ENCODE measurements at places on chromosomes 7 and 10.

- DNase-seq: no peak
Measured at GRCh38 chr10:100972904-100973535, 3.7 kb downstream of the SEMA4G start.

GRCh38 chr10:5854131-5854475 is 35.6 kb downstream of the ANKRD16 start:
- DNase-seq: no peak

- no peak for DNase-seq
Measured at GRCh38 chr10:100829933-100830727, 82.6 kb upstream of the SLF2 start.

GRCh38 chr7:2986561-2986960 is 57.1 kb downstream of the CARD11 start:
- no peak for DNase-seq

DNA sequence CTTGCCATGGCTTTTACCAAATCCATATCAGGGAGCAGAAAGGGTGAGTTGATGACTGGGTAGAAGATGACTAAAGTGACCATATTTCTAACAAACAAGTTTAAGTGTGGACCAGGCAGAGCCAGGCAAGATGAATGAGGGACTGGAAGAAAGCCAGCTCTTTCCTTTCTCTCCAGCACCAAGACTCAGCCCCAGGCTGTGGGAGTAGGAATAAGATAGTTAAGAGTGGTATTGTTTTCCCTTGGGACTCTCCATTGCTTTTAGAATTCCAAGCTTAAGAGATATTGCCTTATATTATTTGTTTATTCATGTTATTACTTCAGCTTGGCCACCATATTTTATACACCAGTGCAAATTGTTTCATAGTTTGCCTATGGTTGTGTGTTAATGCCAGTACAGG is 28.8 kb upstream of the TSPAN33 start:
- DNase-seq: no peak

GRCh38 chr10:96764425-96765060 is 44.2 kb upstream of the PIK3AP1 start:
- no peak for DNase-seq

DNA sequence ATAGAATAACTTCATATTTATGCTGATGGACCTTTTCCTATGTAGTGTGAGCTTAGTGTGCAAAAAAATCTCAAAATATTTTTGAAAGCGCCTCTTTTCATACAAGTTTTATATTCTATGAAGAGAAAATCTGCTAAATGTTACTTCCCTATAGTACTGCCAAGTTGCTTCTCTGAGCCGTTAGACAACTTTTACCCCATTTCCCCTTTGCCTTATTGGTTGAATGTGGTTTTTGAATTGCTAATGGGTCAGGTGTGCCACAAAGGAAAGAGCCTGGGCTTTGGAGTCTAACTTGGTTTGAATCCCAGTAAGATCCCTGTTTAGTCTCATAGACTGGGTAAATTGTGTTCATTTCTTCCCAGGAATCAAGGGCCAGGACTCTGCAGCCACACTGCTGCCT is 261.5 kb downstream of the SNX10 start:
- DNase-seq: no peak

GRCh38 chr7:418636-419280 is 100.9 kb downstream of the PDGFA start:
- no peak for DNase-seq

GRCh38 chr10:125061557-125062226 is 98.7 kb downstream of the CTBP2 start:
- DNase-seq: no peak

DNA sequence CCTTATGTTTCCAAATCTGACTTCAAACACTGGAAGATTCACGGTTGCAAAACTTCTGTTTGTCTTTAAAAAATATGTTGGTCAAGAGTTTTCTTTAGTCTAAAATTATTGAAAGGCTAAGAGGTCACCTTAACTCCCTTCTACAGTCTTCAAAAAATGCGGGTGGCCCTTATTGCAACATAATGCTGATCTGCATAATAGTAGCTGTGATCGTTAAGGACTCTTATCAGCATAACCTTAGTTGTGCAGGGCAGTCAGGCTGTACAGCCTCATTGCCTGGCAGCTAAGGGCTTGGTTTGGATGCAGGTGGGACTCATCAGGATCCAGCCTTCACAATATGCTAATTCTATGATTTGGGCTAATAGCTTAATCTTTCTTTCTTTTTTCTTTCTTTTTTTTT is 15.0 kb downstream of the KIAA1217 start:
- DNase-seq: no peak

DNA sequence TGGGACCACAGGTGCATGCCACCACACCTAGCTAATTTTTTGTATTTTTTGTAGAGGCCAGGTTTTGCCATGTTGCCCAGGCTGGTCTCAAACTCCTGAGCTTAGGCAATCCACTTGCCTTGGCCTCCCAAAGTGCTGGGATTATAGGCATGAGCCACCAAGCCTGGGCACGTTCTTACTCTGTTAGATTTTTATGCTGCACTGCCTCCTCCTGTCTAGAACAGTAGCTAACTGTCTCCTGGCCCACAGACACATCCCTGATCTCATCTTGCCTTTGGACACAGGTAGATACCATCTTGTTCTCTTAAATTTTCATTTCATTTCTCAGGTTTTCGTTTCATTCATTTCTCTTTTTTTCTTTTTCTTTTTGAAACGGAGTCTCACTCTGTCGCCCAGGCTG is 41.1 kb downstream of the BLVRA start:
- DNase-seq: no peak

DNA sequence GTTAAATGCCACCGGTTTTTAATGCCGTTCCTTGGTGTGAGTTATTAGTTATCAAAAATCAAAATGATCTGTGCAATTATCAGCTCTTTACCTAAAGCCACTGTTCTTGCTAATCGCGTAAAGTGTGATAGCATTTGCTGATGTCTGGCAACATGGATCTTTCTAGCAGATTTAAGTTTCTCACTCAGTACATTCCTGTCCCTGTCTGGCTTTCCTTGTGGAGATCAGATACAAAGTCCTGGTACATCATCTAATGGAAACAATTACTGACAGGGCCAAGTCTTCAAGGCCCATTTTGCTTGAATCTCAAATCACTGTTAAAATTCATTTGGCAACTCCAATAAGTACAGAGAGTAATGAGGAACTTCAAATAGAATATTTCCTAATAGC is 755.7 kb downstream of the AUTS2 start:
- DNase-seq: no peak

GRCh38 chr7:88306590-88307048 is at the start of gene STEAP4:
TSS of gene STEAP4 (minus strand) at chr7:88306894. CDS start at chr7:88284269, 22,625 bp downstream.
- no peak for DNase-seq

GRCh38 chr7:107694386-107694785 is 33.8 kb downstream of the SLC26A4 start:
- no peak for DNase-seq

- DNase-seq: no peak
Measured at GRCh38 chr7:6323967-6324701, 51.7 kb upstream of the CYTH3 start.

DNA sequence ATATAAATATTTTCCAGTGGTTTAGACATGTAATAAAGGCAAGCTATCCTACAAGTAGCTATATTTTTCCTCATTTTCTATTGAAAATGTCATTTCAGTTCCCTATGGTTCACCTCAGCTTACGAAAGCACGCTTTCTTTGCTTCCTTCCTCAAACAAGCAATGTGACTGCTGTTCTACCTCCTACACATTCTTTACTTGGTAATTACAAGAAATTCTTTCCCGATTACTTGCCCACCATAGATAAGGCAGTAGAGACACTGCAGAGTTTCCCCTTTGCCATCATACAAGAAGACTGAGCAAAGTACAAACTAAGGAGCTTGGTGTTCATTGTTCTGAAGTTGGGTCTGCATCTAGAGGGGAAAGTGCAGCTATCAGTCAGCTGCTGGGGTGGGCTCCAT is 249.4 kb downstream of the CRPPA start:
- no peak for DNase-seq

DNA sequence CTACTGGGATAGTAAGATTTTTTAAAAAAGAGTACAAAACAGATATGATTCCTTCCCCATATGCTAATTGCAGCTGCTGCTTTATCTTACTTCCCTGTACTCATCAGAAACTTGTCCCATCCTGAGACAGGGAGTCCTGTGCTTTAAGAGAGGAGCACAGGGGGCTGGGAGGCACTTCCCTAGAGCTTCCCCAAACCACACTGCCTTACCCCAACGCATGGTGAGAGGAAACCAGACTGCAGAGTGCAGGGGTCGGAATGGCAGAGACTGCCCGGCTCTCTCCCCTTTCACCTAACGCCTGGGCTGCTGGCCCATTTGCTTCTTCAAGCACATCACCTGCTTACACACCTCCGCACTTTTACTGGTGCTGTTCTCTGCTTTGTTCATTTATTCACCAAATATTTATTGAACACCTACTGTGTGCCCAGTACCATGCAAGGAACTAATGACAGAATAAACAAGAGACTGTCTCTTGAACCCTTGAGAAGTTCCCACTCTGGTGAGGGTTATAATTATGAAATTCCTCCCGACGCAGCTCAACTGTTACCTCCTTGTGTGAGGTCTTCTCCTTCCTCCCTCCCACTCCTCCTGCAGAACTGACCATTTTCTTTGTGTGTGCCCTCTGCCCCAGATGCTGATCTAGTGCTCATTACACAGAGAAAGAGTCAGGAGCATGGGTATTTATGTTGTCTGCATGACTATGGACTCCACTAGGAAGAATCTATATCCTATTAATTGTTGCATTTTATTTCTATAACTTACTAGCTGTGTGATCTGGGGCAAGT is 289.7 kb downstream of the TCF7L2 start:
- DNase-seq: no peak

GRCh38 chr10:96896884-96897589 is 64.9 kb downstream of the LCOR start:
- no peak for DNase-seq

- no peak for DNase-seq
Measured at GRCh38 chr10:75303045-75303777, 67.5 kb upstream of the COMTD1 start.

- DNase-seq: no peak
Measured at GRCh38 chr7:111029574-111030251, 61.2 kb upstream of the LRRN3 start.

DNA sequence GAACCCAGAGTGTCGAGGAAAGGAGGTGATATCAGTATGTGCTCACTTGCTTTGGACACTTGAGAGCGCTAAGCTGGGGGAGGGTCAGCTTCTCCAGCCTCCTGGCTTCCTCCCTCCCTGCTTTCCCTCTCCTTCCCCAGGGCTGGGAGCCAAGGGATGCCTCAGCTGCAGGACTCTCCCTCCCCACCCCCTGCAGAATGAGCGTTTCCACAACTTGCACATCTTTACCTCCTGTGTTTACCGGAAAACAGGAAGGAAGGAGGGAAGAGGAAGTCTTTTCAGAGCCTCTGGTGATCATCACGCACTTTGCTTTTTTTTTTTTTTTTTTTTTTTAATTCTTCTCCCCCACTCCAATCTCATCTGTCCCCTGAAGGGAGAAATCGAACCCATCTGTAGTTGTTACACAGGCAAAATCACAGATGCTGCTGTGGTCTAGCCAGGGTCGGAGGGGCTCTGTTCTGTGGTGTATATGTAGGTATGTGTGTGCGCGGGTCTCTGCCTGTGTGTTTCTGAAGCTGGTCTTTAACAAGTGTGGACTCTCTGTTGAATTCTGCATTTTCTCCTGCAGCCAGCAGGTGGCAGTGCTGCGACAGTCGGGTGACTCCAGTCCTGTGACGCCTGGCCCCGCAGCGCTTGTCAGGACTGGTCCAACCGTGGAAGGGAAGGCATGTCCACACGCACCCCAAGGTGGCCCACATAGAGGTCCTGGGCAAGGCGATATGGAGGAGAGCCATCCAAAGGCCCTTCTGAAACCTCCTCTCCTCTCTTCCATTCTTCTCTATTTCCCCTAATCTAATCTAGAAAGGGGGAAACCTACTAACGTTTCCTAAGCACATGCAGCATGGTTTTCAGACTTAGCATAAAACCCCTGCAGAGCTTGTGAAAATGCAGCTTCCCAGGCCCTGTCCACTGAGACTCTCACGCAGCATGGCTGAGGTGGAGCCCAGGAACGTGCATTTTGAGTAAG is 257.6 kb downstream of the PLXNA4 start:
- peak; percentile 89 for DNase-seq

- no peak for DNase-seq
Measured at GRCh38 chr10:81655986-81656385, 219.0 kb upstream of the NRG3 start.

- peak; percentile 77 for DNase-seq
Measured at GRCh38 chr7:73703757-73704639, 15.5 kb downstream of the STX1A start.

DNA sequence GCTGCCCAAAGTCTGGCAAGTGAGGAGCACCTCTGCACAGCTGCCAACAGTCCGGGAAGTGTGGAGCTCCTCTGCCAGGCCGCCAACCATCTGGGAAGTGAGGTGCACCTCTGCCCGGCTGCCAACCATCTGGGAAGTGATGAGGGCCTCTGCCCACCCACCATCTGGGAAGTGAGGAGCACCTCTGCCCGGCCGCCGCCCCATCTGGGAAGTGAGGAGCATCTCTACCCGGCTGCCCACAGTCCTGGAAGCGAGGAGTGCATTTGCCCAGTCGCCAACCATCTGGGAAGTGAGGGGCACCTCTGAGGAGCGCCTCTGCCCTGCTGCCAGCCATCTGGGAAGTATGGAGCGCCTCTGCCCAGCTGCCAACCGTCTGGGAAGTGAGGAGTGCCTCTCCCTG is 893.7 kb downstream of the TYW1 start:
- no peak for DNase-seq

DNA sequence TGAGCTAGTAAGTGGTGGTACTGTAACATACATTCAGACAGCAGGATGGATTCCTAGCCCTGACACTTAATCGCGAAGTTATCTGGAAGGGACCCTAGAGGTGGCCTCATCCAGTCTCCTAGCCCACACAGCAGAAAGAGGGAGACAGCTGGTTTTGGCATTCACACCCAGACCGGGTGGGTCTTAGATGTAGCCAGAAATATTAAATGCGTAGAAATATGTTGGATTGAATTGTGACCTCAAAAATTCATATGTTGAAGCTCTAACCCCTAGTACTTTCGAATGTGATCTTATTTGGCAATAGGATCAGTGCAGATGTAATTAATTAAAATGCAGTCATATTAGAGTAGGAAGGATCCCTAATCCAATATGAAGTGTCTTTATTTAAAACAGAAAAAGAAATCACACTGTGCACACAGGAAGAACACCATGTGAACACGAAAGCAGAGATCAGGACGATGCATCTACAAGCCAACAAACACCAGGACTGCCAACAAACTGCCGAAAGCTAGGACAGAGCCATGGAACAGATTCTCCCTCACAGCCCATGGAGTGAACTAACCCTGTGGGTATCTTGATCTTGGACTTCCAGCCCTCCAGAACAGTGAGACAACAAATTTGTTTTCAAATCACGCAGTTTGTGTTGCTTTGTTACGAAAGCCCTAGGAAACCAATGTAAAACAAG is 2.9 kb upstream of the XPNPEP1 start:
- DNase-seq: no peak

DNA sequence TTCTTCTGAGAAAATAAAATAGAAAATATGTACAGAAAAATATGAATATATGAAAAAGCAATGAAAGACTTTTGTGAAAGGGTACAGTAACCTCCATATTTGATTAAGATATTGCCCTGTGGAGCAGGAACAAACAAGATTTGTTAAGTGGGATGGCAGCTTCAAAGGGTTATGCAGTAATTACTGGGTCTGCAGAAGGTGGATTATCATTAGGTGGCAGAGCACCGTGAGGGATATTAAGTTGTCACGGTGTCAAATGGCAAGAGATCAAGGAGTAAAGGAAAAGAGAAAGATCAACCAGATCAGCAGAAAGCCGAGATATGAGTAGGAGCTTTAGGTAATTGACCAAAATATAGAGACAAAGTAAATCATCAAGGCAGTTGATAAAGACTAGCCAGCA is 44.1 kb downstream of the DGKB start:
- no peak for DNase-seq

GRCh38 chr10:71729161-71729636 is 9.6 kb upstream of the C10orf105 start:
- no peak for DNase-seq

GRCh38 chr7:34277016-34277802 is 371.9 kb downstream of the BMPER start:
- no peak for DNase-seq
